Endodermal cell (in vitro differentiated cells): ENCODE measurements at places on chromosomes 12 and 14.
A peak's percentile ranks its signal among the peaks of the same experiment; 100 is the strongest.

- peak; percentile 72 for DNase-seq
These were observed 20.5 kb downstream of the SARNP start for GRCh38 chr12:55797068-55797467.

DNA sequence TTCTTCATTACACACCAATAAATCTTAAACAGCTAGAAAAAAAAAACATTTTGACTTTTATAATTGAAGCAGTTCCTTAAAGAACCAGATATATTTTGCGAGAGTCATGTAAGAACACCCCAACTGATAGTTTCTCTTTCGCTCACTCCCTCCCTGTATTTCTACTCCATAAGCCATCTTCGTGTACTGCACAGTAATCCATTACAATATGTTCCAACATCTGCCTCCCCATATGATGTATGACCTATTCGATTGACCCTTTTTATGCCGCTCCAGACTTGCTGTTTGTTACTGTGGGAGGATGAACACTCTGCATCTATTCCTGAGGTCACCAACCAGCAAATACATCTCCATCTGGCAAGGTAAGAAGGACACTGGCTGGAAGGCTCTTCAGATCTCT is 331.7 kb downstream of the SOX5 start:
- DNase-seq, result no peak

GRCh38 chr14:94376976-94377865 is 11.2 kb downstream of the SERPINA1 start:
- peak; percentile 23 for DNase-seq

- DNase-seq, result no peak
These were observed 199.1 kb downstream of the FOXN3 start for GRCh38 chr14:89217891-89218290.

GRCh38 chr14:103820908-103821307 is 26.5 kb downstream of the PPP1R13B start:
- no peak for DNase-seq
